Calu3 (cell line): ENCODE measurements at places on chromosomes 3 and 15.

GRCh38 chr15:78790027-78790426, 21.2 kb downstream of the ADAMTS7 start:
- no peak overlapping the region for H3K4me3 ChIP-seq
- H3K27ac ChIP-seq, result no peak overlapping the region
- H3K36me3 ChIP-seq, result no peaks in the 10 kb centered on the region
- H3K27me3 ChIP-seq, result peaks cover 46% of the 10 kb centered on the region
- no peaks in the 10 kb centered on the region for H3K4me1 ChIP-seq

GRCh38 chr15:42890161-42890913, 30.2 kb downstream of the TTBK2 start:
- no peak overlapping the region for H3K27ac ChIP-seq
- peak; percentile 1 for DNase-seq
- no peaks in the 10 kb centered on the region for H3K36me3 ChIP-seq
- H3K4me3 ChIP-seq, result no peak overlapping the region
- no peaks in the 10 kb centered on the region for H3K27me3 ChIP-seq
- peaks cover 9% of the 10 kb centered on the region for H3K4me1 ChIP-seq

- DNase-seq, result no peak
- H3K27ac ChIP-seq, result no peak overlapping the region
- no peak overlapping the region for H3K4me3 ChIP-seq
- no peaks in the 10 kb centered on the region for H3K4me1 ChIP-seq
- no peaks in the 10 kb centered on the region for H3K27me3 ChIP-seq
These were observed 43.0 kb downstream of the USP13 start for GRCh38 chr3:179695672-179696313.

DNA sequence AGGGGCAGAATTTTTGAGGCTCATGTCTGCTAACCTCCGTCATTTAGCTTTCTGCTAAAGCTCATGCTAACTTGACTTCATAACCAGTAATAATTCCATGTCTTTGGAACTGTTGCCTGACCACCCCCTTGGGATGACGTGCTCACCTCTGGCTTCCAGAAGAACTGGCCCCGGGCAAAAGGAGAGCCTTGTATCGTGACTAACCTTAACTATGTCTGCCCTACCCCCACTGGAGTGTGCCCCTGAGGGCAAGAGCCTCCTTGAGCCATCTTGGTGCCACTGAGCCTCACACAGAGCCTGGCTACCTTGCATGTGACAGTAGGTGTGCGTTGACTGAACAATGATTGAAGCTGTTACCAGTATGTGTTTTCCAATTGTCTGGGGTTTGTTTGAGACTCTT, 4.7 kb downstream of the LRRK1 start:
- H3K27ac ChIP-seq, result no peak overlapping the region
- H3K4me1 ChIP-seq, result peaks cover 20% of the 10 kb centered on the region
- H3K4me3 ChIP-seq, result no peak overlapping the region
- peaks cover 60% of the 10 kb centered on the region for H3K36me3 ChIP-seq

DNA sequence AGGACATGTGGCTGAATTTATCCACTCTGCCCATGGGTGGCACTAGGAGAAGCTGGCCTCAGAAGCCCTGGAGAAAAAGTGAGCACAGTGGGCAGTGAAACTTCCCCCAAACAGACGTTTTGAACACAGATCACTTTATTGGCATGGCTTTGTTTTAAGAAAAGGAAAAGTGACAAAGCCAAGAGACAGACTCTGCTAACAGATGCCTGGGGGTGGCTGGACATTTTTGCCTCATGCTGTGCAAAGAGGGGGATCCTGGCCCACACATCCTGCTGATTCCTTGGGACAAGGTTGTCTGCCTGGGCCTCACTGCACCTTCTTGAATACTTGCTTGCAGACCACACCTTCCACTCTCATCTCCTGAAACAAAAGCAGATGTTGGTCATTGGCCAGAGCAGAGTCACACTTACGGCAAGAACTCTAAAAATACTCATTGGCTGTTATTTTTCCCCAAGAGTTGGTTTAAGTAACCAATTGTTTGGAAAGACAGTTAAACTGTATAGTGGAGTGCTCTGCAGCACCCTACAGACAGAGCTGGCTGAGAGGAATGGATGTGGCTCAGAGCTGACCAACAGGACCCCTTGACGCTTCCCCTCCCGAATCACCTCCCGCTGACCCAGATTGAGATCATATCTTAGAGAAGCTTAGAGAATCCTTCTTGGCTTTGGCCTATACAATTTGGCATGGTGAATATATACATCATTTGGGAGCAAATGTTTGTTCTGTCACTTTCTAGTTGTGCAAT, 22.0 kb downstream of the RBP1 start:
- H3K4me3 ChIP-seq, result no peak overlapping the region
- no peaks in the 10 kb centered on the region for H3K27me3 ChIP-seq
- H3K4me1 ChIP-seq, result peaks cover 7% of the 10 kb centered on the region
- no peaks in the 10 kb centered on the region for H3K36me3 ChIP-seq
- no peak for DNase-seq

- no peaks in the 10 kb centered on the region for H3K36me3 ChIP-seq
- H3K4me1 ChIP-seq, result no peaks in the 10 kb centered on the region
- no peak overlapping the region for H3K4me3 ChIP-seq
These were observed 20.4 kb downstream of the CCDC191 start for GRCh38 chr3:114035896-114036295.

GRCh38 chr3:137199678-137200077, 241.9 kb downstream of the IL20RB start:
- no peaks in the 10 kb centered on the region for H3K36me3 ChIP-seq
- peaks cover 26% of the 10 kb centered on the region for H3K27me3 ChIP-seq
- H3K27ac ChIP-seq, result no peak overlapping the region
- DNase-seq, result no peak

GRCh38 chr3:161310649-161311423, 60.5 kb downstream of the SPTSSB start:
- no peak for DNase-seq
- peaks cover 7% of the 10 kb centered on the region for H3K36me3 ChIP-seq
- no peak overlapping the region for H3K27ac ChIP-seq
- no peak overlapping the region for H3K4me3 ChIP-seq

- no peaks in the 10 kb centered on the region for H3K27me3 ChIP-seq
- H3K4me1 ChIP-seq, result no peaks in the 10 kb centered on the region
- no peak overlapping the region for H3K4me3 ChIP-seq
These were observed 979.3 kb downstream of the IGSF11 start for GRCh38 chr3:118055381-118055780.

DNA sequence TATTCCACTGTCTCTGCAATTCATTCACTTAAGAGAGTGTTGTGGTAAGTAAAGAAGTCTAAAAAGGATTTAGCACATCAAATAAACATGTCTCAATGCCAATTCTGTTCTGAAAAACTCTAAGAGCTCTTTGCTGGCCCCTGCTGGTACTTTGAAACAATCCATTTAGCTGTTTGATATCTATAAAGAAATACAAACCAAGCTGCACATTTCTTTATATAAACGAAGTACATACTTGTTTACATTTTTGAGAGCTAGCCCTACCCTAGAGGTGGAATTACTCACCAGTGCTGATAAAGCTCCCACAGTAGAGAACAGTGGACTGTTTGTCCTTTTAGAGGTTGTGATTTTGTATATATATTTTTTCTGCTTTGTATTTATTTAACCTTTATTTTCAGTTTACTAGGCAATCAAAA, 75.5 kb downstream of the NEDD4 start:
- H3K4me1 ChIP-seq, result peaks cover 38% of the 10 kb centered on the region
- H3K27ac ChIP-seq, result peak overlapping the region; percentile 55
- DNase-seq, result peak; percentile 72
- no peak overlapping the region for H3K4me3 ChIP-seq
- H3K36me3 ChIP-seq, result peaks cover 16% of the 10 kb centered on the region
- no peaks in the 10 kb centered on the region for H3K27me3 ChIP-seq

DNA sequence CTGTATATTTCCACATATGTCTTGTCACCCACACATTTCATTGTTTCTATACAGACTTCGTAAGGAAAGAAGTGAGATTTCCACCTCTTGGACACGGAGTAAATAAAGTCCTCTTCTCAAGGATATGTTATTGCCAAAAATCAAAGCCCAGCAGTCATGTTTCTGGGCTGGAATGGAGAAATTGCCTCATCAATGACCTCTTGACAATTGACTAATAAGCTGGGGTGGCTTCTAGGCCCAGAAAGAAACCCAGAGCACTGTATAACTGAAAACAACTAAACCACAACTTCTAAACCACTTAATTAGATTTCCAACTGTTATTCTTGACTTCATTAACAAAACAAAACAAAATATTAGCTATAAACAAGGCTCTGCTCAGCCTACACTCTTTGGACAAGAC, 56.4 kb upstream of the SLC24A5 start:
- DNase-seq, result no peak
- no peak overlapping the region for H3K27ac ChIP-seq
- no peaks in the 10 kb centered on the region for H3K4me1 ChIP-seq
- no peak overlapping the region for H3K4me3 ChIP-seq

DNA sequence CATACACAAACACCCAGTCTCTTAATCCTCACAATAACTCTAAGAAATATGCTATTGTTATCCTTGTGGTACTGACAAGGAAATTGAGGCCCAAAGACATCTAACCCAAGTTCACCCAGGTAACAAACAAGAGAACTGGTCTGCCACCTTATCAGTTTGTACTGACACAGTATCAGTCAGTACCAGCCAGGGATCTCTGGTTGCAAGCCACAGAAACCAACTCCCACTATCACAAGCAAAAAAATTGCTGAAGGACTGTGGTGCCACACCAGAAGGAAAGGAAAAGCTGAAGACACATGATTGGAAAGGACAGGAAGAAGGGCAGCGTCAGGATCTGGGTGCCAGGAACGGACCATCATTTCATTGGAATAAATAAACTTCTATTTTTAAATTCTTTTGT, 63.8 kb upstream of the GLCE start:
- DNase-seq, result no peak
- H3K27ac ChIP-seq, result no peak overlapping the region

GRCh38 chr15:79682851-79683288, 213.9 kb downstream of the MTHFS start:
- no peak for DNase-seq
- H3K36me3 ChIP-seq, result no peaks in the 10 kb centered on the region
- no peak overlapping the region for H3K4me3 ChIP-seq
- no peak overlapping the region for H3K27ac ChIP-seq
- peaks cover 31% of the 10 kb centered on the region for H3K4me1 ChIP-seq
